Retina (tissue), 1 donor: ENCODE measurements at places on chromosomes 5 and 9.

DNA sequence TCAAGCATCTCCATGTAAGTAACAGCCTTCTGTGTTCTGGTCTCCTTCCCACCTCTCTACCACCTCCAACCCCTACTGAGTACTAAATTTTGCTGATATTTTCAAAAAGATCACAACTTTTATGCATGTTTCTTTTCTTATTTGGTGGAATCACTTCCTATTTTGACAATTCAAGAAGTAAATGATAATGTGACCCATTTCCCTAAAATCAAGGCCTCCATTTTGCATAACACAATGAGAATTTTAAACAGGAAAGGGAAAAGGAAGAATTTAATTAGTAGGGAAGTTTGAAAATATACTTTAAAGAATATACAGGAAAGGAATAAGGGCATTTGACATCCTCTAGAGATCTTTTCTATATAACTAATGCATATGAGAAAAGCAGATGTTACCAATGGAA, 212.9 kb upstream of the RASA1 start:
- DNase-seq = no peak

- DNase-seq = no peak
Measured at GRCh38 chr5:176916337-176916736, 17.2 kb upstream of the HK3 start.

DNA sequence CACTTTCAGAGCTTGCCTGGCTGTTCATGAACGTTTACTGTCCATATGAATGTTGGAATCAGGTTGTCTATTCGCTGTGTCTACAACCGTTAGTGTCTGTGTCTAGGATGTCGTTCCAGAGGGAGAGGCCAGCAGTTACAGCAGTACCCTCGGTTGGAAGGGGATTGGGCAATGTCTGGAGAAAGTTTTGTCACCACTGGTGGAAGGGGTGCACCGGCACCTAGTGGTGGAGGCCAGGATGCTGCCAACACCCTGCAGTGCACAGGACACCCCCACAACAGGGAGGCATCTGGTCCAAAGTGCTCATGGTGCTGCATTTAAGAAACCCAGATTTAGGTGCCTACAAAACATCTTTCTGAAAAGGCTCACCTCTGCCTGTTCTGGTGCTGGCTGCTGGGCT, 220.7 kb downstream of the FANCC start:
- DNase-seq = no peak

DNA sequence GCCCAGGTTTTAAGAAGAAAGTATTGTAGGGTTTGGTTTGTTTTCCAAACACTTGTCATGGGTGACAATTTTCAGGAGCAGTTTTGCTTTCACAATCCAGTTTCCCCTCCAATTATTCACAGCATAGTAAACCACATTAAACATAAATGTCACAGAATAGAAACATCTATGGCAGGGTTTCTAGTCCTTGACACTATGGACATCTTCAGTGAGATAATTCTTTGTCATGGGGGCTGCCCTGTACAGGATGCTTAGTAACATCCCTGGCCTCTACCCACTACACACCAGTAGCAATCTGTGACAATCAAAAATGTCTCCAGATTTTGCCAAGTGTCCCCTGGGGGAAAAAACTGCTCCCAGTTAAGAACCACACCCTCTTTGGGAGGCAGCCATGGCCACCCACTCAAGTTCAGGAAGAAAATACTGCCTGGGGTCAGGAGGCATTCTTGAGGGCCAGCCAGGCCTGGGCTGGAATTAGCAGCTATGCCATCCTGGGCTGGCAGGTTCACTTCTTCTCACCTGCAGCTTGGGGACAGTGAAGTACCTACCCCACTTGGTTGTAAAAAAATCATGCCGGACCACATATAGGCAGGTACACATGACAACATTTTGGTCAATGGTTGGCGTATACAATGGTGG, 116.3 kb downstream of the HSD17B3 start:
- no peak for DNase-seq

DNA sequence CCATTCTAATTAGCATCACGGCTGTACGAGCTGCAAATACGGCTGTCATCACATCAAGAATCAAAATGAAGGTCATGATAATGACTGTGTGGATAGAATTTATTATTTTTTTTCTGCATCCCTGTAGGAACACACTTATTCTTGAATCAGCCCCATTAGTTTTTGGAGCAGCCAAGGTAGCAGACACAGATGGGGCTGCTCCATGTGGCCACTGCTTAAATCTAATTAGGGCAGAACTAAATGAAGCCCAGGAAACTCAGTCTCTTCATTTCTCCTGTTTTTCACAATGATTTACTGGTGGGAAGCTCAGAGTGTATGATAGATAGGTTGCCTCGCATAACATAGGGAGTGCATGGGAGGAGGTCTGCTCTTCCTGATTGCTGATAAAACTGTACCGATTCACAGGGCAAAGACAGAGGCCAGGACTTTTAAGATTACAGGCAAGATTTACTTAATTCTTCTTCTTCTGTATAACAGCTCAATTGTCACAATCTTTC, 275.5 kb downstream of the GLIS3 start:
- no peak for DNase-seq

GRCh38 chr9:109576762-109577161, 78.7 kb upstream of the PTPN3 start:
- DNase-seq = no peak

DNA sequence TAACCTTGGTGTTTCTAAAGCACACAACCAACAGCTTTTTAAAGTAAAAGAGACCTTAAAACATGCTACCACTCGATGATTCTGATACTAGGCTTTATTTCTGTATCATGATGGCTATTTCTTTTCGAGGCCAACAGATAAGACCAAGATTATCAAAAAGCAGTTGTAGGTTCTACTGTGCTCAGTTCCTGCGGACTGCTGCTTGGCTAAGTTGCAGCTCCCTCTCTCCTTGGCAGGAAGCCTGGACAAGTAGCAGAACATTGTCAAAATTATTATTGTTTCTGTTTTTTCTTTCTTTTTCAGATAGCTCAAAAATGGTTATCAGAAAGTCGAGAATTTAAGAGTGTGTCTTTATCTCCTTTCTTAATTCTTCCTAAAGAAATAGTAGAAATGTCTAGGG, 607.6 kb downstream of the PTPRD start:
- no peak for DNase-seq

- no peak for DNase-seq
Measured at GRCh38 chr5:37494756-37495155, 115.6 kb downstream of the WDR70 start.

DNA sequence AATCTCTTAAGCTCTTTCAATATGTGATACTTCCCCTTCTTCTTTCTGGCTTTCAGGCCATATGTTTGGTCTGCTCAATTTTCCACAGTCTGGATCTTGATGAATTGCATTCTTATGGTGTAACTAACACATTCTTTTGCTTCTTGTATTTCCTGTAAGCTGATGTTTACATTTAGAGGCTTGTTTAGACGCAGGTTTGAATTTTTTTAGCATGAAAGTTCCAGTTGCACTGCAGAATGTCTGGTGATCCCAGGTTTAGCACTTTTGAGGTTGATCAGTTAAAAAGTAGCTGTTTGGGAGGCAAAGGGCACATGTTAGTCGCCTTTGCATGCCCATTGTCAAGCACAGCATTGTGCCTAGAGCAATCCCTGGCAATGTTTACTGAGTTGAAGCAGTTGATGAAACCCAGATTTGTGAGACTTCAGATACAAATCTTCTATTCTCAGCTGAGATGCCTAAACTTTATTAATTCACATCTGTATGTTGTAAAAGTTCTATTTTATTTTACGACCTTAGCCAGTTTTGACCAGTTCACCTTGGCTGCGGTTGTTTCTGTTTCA, 59.6 kb upstream of the SPATA31C2 start:
- no peak for DNase-seq

GRCh38 chr5:38783011-38783561, 62.7 kb upstream of the OSMR start:
- peak; percentile 36 for DNase-seq

DNA sequence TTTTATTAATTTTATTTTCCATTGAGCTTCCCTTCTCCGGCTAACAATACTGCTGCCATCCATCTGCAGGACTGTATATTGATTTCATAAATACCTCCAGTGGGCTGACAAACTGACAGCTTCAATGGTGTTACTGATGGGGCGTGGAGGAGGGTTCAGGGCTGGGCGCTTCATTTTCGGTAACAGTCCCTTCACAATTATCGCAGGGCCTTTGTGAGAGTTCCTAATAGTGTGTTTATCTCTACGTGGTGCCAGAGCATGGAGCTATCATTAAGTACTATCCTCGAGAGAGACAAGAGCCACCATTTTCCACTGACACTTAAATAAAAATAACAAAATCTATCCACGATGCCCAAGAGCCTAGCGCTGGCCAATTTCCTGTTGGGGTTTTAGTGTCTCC, 307.0 kb upstream of the PANK3 start:
- no peak for DNase-seq

DNA sequence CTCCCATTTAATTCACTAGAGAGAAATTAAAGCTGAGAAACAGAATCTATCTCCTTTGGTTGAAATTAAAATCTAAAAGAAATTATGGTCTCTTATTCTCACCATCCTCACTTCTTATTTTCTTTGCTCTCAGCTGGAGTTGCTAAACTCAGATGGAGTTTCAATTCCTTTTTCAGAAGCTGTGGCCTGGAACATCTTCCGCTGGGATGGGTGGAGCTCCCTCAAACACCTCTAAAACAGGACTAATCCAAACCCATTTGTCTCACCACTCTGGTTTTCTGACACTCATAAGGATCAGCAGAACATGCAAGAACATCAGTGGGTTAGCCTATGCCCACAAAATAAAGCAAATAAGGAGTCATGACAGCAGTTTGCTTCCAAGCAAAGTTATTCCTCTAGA, 39.6 kb upstream of the CEP78 start:
- DNase-seq = no peak

GRCh38 chr9:5485378-5486085, 24.8 kb upstream of the PDCD1LG2 start:
- no peak for DNase-seq

- no peak for DNase-seq
Measured at GRCh38 chr5:1513326-1514026, 10.3 kb downstream of the LPCAT1 start.

DNA sequence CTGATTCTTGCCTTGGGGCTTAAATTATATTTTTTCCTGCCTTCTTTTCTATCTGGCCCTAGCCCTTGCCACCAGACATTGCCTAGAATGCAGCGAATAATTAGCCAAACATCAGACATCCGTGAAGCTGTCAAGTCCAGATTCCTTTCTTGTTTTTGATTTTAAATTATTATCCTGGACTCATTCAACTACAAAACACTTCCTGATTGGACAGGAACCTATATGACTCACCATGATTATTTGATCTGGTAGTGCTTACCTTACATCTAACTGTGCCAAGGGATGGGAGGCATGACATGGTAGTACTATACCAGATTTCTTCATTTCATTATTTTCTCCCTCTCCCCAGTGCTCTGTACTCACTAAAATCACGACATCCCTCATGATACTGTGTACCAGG, 829.6 kb downstream of the TLR4 start:
- DNase-seq = no peak

- DNase-seq = peak; percentile 22
Measured at GRCh38 chr5:120655828-120656435, 191.8 kb downstream of the PRR16 start.

DNA sequence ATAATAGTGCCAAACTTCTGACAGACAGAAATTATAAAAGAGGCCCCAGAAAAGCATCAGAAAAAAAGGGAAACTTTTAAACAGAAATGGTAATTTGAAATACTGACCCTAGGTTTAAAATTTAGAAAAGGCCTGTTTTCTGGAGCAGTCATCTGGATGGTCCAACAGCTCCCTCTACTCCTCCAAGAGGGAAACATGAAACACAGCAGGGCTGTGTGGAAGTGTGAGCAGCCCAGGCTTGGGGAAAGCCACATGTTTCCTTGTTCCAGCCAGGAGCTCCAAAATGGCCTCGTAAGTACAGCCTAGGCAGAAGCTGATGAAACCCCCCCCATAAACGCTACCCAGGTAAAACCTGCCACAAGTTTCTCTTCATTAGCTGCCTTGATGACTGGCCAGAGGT, 499.3 kb upstream of the ADAMTS16 start:
- DNase-seq = no peak

DNA sequence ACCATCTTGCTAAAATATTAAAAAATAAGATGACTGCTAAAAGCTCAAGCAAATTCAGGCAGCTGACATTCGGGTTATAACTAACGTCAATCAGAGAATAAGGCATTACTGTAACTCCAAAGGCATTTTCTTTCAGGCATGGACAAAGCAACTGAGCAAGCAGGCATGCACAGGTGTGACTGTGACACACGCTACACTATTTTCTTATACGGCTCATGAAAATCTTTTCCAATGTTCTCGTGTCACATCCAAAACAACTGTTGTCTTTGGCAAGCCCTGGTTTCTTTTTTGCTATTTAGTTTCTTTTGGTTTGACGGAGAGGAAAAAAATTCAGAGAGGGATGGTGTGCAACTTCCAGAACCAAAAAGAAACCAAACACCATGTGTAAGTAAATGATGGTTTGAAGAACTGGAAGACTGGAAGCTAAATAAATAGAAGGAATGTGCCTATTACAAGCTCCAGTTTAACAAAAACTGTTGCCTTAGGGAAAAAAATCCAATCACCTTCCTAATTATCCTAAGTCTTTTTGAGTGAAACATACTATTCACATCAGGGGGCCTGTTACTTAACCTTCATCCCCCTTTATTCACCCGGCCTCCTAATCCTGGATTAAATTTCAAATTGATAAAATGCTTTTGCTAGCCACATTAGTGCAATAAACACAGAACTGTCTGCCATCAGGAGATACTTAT, 277.6 kb downstream of the PSAT1 start:
- peak; percentile 17 for DNase-seq

- DNase-seq = no peak
Measured at GRCh38 chr9:136666372-136667213, 3.9 kb downstream of the EGFL7 start.

DNA sequence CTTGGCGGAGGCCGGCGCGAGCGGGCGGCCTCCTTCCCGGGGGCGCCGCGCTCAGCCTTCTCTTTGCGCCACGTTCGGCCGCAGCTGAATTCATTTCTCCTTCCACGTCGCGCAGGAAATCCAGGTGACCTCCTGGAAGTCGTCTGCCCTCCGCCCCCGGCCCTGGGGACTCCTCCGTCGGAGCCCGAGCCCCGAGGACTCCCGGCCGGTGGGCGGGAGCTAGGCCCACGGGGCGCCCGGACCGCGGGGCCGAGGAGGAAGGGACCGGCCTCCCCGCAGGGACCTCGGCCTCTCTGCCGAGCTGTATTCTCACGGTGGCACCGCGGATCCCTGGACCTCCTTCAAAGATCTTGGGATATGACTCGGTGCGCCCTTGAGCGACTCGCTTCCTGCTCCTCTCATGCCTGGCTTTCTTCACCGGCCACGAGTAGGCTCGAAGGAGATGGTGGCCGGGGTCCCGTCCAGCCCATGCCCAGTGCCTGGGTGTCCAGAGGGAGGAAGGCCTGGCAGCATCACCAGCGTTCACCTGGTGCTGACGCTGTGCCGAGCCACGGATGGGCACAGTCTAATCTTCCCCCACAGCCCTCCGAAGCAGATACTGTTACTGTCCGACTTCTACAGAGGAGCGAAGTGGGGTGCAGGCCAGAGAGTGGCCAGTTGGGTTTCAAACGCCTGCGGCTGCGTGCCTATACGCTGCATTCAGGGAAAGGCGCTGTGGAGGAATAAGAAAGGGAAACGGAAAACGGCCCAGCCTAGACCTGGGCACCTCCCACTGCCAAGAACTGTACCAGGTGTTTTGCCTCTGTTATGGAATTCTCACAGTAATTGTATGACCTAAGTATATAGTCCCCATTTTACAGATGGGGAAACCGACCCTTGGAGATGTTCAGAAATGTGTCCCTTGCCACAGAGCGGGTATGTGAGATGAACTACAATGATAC, 47.3 kb downstream of the PAX5 start:
- DNase-seq = peak; percentile 67
